ENCODE measurements at places on chromosomes 5 and 9. TPM values are rescaled to one million over a fixed set of nuclear protein-coding genes. Genes with fewer than 3 reads are reported as not detected.

NUDT2 gene
- total RNA-seq, result 27.0 TPM

CER1 gene
- total RNA-seq, result not detected

GABRA1 gene
- not detected for total RNA-seq

TYRP1 gene
- 0.28 TPM for total RNA-seq

ALDOB gene
- not detected for total RNA-seq

CDH10 gene
- total RNA-seq, result 0.07 TPM

IL17B gene
- total RNA-seq, result not detected

N4BP3 gene
- total RNA-seq, result 16.6 TPM

FGF18 gene
- total RNA-seq, result not detected

PCDHB11 gene
- total RNA-seq, result 0.13 TPM

FCN1 gene
- not detected for total RNA-seq

GIN1 gene
- total RNA-seq, result 3.5 TPM

GADD45G gene
- 0.33 TPM for total RNA-seq

AHRR gene
- 5.4 TPM for total RNA-seq

RAB3C gene
- 0.14 TPM for total RNA-seq

RBM22 gene
- total RNA-seq, result 18.9 TPM
